AML-193 (cell line): ENCODE measurements at places on chromosomes 7 and 10.

DNA sequence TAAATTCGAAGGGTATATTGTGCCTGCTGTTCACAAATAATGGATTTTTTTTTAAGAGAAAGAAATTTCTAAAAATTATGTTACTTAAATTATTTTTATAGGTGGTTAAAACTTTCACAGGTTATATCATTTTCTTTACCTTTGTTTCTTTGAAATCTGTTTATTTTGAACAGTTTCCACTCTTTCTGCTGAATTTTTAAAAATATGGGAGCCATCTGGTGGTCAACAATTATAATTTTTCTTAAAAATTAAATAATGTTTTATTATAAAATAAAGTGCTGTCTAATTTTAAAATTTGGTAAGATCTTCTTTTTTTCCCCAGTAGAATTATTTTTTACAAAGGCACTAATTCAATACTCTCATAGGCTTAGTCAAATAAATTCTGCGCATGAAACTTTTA, 263.9 kb downstream of the ETV1 start:
- DNase-seq = no peak

DNA sequence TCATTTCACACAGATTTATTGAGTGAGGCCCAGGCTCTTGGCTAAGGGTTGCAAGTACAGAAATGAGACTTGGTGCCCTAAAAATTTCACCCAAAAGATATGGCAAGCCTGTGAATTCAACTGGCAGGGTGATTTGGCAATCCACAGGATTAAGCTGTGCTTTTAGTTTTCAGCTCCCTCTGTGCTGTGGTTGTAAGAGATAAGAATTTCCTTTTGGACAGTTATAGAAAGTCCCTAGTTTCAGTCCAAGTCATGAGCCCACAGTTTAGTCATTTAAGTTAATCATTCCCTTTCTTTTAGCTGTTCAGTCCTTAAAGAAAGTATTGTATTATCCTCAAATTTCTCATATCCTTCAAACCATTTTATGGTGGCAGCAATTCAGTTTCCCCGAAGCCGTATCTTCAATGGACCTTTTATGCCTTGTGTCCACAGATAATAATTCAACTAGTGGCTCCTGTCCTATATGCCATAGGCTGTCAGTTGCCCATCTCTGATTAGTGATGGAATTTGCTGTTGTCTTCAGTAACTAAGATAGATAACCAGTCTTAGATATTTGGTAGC, 73.4 kb upstream of the NAMPT start:
- no peak for DNase-seq

DNA sequence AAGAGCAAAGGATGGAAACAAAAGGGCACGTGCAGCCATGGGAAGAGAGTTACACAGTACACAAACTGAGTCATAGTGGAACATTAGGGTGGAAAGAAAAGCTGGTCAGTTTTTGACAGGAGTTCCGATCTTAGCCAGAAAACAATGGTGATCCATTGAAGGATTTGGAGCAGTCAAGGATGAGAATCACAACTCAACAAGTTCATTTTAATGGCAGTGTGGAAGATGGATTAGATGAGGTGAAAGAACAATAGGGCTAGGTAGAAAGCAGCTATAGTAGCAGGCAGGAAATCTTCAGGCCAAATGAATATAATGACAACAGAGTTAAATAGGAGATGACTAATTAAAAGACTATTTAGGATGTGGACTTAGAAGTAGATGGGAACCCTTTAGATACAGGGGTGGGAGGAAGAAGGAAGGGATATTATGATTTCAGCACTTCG, 136.3 kb downstream of the DOCK4 start:
- DNase-seq = no peak

GRCh38 chr7:131250331-131250730, 77.3 kb upstream of the MKLN1 start:
- no peak for DNase-seq

DNA sequence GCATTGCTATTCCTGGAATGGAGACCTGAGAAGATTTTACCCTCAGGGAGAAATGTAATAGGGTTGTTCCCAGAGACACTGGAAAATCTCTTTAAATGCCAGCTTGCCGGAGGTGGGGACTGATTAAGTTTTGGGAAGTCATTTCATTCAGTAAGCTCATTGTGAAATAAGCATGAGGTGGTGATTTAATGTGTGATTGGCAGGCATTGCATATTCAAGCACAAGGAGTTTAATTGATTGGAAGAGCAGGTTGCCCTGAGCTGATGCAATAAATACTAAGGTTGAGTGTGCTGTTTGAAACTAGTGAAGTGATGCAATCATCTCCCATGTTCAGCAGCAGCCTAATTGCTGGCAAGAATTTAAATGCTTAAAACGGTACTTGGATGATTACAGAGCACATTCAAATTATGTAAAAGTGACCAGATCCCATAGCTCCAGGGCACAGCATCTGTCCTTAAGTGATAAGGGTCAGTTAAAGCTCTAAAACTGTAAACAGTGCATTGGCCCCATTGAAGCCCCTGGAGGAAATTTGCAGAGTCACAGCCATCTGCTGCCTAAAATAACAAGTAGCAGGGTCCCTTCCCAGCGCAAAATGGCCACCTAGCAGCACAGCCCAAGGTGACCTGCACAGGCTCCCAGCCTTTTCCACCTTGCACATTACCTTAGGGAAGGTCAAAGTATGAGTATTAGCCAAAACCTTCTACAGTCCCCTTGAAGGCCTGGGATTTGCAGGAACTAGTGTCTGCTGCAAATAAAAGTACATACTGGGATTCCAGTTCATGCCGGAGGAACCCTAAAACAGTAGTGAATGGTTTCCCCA, 92.1 kb downstream of the CCDC71L start:
- DNase-seq = peak; percentile 49

- DNase-seq = no peak
These were observed 28.5 kb upstream of the DPYSL4 start for GRCh38 chr10:132158122-132158741.

DNA sequence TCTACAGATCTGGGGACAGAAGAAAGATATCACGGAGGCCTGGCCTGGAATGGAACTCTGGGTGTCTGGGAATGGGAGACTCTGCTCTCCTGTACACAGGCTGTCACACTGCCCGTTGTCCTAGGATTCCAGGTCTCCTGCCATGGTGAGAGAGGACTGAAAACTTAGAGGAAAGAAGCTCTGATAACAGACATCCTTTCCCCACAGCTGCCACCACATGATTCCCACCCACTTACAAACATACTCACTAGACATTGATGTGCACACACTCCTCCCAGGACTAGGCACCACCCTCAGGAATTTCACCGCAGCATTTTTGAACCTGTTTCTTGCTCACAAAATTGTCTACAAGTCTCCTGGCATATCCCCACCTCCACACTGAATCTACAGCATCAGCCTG, 5.7 kb downstream of the ZNF92 start:
- DNase-seq = no peak

- no peak for DNase-seq
These were observed 106.1 kb downstream of the KCNMA1 start for GRCh38 chr10:77531441-77532001.

DNA sequence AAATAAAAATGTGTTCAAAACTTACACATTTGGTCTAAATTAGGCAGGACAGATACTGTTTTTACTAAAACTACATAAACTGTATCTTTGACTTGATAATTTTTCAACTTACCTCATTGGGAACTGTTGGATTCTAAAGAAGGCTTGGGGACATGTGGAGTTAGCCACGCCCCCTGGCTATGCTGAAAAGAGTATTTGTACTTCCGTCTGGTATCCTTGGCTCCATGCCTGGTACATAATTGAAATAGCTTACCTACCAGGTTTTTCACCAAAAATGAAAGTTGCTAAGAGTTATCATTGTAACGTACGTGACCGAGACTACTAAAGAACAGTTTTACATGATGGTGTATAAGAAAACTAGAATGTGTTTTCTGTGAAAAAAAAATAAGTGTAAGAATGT, 604.8 kb upstream of the IGFBP3 start:
- DNase-seq = no peak

- no peak for DNase-seq
These were observed 250.9 kb downstream of the SFMBT2 start for GRCh38 chr10:7159928-7160327.

- no peak for DNase-seq
These were observed 477.5 kb upstream of the FOXK1 start for GRCh38 chr7:4204513-4205165.

DNA sequence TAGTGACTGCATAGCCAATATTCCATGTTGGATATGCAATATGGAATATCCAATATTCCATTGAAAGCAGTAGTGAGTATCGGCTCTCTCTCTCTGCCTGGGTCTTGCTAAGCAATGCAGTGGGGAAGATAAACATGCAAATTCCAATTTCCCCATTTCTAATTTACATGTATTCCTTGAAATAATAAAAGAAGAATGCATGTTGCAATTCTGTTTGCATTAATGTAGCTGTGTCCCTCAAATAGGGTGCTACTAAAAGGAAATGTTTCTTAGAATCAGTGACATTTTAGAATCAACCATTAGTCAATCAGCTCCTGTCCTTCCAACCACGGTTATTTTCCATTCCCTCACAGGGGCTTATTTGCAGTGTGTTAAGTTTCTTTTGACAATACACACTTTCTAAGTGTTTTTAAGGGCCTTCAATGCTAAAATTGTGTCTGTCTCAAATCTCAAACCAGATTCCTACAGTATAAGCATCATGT, 46.7 kb downstream of the AFAP1L2 start:
- no peak for DNase-seq

- peak; percentile 23 for DNase-seq
These were observed 13.6 kb upstream of the BPGM start for GRCh38 chr7:134632937-134633540.

- no peak for DNase-seq
These were observed 338.1 kb downstream of the RNLS start for GRCh38 chr10:88244781-88245625.

DNA sequence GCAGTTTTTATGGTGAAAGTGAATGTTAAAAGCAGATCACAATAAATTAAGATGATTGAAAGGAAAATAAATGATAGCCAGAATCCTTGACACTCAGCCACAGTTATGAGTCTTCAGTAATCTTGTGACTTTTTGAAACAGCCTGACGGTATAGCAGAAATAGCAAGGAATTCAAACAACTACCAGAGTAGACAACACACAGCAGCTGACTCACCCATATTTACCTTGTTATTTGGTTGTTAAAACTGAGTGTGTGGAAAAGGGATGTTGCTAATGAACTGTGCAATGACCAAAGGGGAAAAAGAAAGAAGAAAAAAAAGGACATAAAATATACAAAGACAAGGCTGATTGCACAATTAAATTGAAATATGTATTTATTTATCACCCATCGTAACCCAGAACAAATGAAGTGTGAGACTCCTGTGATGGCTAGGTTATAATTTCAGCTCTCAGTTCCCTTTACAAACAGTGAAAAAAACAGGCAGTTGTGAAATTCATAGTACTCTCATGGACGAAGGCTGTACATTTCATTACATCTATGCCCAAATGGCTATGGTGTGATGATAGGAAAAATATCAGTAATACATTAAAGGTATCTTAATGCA, 1023.0 kb upstream of the SORCS1 start:
- no peak for DNase-seq

GRCh38 chr7:37971491-37971890, 51.1 kb downstream of the EPDR1 start:
- DNase-seq = no peak

DNA sequence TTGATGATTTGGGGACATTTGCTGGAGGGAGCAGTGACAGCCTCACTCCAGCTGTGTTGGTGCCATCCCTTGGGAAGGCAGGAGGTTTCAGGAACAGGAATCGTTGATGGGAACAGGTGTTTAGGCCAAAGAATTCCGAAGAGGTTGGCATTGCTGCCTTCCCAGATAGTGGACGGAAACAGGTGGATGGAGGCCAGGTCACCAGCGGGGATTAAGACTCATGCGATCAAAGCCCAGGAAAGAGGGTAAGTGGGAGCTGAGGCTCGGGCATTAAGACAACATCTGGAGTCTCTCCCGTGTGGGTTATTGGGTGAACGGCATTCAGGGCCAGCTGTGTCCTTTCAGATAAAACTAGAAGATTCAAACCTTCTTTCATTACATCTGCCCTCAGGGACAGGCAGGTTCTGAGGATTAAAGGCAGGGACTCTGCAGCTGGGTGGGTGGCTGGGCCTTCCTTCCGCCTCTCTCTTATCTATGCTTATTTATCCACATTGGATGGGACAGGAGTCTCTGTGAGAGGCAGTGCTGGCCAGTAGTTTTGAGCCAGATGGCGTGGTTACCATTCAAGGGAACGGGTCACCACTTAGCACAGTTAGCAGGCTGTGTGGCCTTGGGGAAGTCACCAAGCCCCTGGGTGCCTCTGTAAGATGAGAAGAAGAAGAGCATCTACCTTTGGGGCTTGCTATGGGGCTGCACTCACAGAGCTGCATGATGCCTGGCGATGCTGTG, 67.6 kb downstream of the INSIG1 start:
- peak; percentile 20 for DNase-seq

- no peak for DNase-seq
These were observed 2.4 kb downstream of the SH2D4B start for GRCh38 chr10:80540136-80540535.

- DNase-seq = no peak
These were observed 49.6 kb downstream of the BPGM start for GRCh38 chr7:134696261-134696660.

DNA sequence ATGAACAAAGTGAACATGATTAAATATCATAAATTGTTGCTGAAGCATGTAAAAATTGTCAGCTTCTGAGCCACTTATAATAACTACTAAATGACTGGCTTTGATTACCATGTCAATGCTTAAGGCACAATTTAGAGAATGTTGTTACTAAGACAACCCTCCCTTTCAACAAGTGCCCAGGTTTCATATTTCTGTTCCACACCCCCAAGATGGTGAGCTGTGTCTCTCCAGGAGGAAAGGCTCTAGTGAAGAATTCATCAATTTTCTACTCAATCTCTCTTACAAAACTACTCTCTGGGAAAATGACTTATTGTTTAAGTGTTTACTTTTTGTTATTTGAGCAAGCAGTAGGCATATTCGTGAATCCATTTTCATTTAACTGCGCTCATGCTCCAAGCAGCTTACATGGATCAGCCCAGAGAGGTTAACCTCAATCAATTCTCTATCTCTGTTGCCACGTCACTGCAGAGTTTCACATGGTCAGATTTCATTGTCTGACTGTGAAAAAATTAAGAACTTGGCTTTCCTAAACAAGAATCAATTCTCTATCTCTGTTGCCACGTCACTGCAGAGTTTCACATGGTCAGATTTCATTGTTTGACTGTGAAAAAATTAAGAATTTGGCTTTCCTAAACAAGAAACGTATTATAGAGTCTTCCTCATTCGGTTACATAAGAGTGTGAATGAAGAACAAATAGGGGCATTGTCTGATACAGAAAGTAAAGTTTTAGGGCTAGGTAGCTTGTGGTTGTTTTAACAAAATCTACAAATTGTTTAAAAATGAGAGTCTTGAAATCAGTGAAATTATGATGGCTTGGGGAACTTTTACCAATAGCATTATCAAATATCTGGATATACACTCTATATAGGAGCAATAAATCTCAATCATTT, 49.7 kb downstream of the CCDC71L start:
- DNase-seq = no peak

GRCh38 chr10:59007307-59008025, 169.0 kb upstream of the PHYHIPL start:
- no peak for DNase-seq

GRCh38 chr10:121293110-121293509, 305.1 kb downstream of the FGFR2 start:
- no peak for DNase-seq
